ENCODE measurements at places on chromosomes 16 and 17.

- peak; percentile 64 for DNase-seq
These were observed 141.0 kb upstream of the KCNJ18 start for GRCh38 chr17:21551081-21551881.

DNA sequence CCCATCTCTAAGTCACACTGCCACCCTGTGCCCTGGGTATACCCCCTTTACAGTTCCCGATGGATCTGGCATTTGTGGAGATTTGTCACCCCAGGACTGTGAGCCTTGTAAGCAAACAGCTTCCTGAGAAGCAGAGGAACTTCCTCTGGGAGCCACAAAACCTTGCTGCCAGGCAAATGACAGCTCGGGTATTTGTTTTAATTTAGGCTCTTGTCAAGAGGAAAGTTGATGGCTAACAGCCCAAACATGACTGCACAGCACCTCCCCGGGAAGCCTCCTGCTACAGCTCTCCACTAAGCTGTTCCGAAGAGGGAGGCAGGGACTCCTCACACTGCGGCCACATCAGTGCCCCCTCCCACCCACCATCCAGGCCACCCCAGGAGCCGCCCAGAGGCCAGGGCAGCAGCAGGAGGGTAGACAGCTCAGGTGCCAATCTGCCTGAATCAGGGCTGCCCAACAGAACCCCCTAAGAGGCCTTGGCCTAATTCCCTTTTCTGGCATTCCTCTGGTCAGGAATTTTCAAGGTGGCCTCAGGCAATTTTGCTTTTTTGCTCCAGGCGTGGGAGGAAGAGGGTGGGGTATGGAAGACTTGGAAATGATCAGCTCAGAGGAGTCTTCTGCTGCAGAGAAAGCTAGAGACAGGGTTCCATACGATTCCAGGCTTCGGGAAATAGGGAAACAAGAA is 2.6 kb downstream of the ABR start:
- DNase-seq, result no peak

GRCh38 chr17:6392609-6393350 is 42.1 kb downstream of the AIPL1 start:
- no peak for DNase-seq

DNA sequence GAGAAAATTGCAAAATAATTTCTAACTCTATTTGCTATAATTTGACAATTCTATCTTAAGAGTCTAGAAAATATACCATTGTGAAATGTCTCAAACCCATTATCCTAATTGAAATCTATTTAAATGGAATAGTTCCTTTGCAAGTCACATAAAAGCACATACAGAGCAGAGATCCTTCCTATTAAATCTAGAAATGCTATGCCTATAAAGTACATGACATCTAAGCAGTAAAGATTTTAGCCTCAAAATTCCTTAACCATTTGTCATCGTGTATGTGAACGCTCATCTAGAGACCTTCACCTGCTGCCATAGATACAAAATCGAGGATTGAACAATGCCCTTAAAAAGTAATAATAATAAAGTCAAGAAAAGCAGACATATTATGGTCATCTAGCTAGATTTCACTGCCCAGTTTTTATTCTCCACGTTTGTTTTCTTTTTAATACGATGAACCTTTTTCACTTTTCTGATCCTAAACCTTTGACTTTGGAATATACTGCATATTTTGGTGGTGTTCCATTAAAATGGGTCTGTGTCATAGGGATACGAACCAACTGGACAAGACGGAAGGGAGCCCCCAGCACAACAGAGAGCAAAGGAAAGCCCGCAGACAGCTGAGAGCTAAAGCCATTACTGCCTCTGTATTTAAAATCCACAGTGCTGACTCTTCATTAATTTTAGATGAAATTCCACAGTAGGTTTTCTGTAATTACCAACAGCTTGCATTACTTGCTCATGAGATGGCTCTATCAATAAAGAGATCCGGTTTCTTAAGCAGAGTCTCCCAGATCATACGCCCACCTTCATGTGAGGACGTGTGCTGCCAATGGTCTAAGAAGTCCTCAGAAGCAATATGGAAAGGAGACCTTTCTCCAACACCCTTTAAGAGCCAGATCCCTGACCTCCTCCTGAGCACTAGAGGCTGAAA is 17.6 kb downstream of the TEX2 start:
- no peak for DNase-seq

DNA sequence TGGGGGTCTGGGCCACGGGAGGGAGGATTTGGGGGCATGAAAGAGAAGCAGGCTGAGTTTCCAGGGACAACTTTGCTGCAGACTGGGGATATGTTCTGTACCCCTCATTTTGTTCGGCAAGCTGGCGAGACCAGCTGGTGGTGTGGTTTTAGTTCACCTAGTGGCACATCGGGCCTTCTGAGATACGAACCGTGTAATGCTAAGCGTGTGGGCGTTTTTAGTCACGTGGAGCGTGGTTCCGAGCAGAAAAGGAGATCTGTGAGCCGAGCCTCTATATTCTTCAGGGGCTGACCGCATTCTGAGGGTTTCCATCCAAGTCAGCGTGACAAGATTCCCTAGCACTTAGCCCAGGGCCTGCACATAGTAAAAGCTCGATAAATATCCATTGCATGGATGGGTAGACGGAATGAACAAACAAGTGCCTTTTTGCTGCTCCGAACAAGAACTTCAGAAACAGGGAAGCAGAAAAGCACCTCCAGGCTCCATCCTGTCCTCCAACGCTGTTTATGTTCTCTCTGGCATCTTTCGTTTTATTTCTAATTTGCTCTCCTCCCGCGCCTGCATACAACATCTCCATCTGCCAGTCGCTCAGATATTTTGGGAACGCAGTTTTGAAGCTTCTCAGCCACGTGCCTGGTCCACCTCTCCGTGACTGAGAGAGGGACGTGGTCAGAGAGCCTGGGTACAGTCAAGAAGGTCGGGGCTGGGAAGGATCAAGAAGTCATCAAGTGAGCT is 5.8 kb downstream of the SYT17 start:
- no peak for DNase-seq
